Left ventricle myocardium inferior (tissue), 1 donor: ENCODE measurements at places on chromosomes 2 and 18. TPM values are rescaled to one million over a fixed set of nuclear protein-coding genes. Genes with fewer than 3 reads are reported as not detected.

- no peaks in the 10 kb centered on the region for H3K36me3 ChIP-seq
- H3K27me3 ChIP-seq, result no peaks in the 10 kb centered on the region
- no peak overlapping the region for H3K4me3 ChIP-seq
- DNase-seq, result no peak
- H3K4me1 ChIP-seq, result peaks cover 29% of the 10 kb centered on the region
Observed at GRCh38 chr2:168603439-168603961, 147.4 kb downstream of the CERS6 start.

GRCh38 chr2:61006486-61007105, 10.9 kb upstream of the PEX13 start:
- DNase-seq, result no peak
- H3K4me1 ChIP-seq, result no peaks in the 10 kb centered on the region
- no peak overlapping the region for H3K27ac ChIP-seq
- no peak overlapping the region for H3K4me3 ChIP-seq

The UGT1A6 gene
- not detected for total RNA-seq

- H3K4me1 ChIP-seq, result peaks cover 51% of the 10 kb centered on the region
- no peak for DNase-seq
- no peak overlapping the region for H3K27ac ChIP-seq
- H3K36me3 ChIP-seq, result no peaks in the 10 kb centered on the region
- no peaks in the 10 kb centered on the region for H3K27me3 ChIP-seq
Observed at GRCh38 chr2:43136876-43137275, 89.5 kb downstream of the ZFP36L2 start.

The RAMP1 gene
- 168 TPM for total RNA-seq

The FLACC1 gene
- total RNA-seq, result 11.8 TPM

GRCh38 chr2:25043241-25043867, 1.5 kb downstream of the EFR3B start:
- peak overlapping the region; percentile 96 for H3K4me3 ChIP-seq
- no peaks in the 10 kb centered on the region for H3K36me3 ChIP-seq
- H3K27ac ChIP-seq, result no peak overlapping the region
- no peak for DNase-seq
- no peaks in the 10 kb centered on the region for H3K27me3 ChIP-seq

DNA sequence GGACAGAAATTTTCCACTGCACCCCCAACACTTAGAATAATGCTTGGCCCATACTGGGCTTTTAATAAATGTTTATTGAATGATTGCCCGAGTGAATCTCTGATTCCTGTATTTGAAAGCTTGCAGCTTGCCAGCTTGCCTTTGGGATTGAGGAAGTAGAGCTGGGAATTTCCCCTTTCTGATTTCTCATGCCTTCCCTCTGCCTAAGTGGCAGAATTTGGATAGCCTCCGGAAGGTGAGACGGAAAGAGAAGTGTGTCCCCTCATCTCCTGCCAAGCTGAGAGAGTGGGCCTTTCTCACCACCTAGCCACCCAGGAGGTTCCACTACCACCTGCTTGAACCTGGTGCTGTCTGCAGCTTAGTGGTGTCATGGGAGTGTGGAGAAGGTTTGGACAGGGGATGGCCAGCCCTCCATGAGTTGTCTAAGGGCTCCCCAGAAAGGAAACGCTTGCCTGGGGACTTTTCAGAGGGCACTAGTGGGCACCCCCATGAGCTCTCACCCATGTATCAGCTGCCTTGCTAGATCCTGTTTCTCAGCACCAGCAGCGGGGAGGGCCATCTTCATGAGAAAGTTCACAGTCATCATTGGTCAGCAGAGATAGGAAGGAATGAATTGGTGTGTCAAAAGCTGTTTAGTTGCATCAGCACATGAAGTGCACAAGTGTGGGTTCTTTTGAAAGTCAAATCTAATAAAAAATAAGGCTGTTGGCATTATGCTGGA, 8.6 kb upstream of the NCOA1 start:
- H3K4me1 ChIP-seq, result no peaks in the 10 kb centered on the region
- H3K36me3 ChIP-seq, result no peaks in the 10 kb centered on the region
- H3K27me3 ChIP-seq, result no peaks in the 10 kb centered on the region

DNA sequence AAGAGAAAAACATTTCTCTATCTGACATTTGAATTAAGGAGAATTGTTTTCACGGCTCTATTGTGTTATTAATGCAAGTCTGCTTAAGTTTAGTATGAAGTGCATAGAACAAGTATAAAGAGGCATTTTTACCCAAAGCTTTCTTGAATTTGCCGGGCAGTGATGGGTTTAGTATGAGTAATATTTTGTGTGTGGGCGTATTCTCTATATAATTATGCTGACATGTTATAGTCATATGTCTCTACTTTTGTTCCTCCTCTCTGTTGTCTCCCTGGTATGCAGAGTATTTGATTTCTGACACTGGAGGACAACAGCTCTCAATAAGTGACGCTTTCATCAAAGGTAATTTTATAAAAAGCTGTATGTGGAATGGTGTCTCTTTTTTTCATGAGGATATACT, 45.9 kb downstream of the PIKFYVE start:
- peaks cover 14% of the 10 kb centered on the region for H3K4me1 ChIP-seq
- H3K36me3 ChIP-seq, result peaks cover 32% of the 10 kb centered on the region
- no peak overlapping the region for H3K27ac ChIP-seq
- DNase-seq, result no peak
- no peaks in the 10 kb centered on the region for H3K27me3 ChIP-seq

- no peak for DNase-seq
- no peaks in the 10 kb centered on the region for H3K36me3 ChIP-seq
- H3K27me3 ChIP-seq, result no peaks in the 10 kb centered on the region
Observed at GRCh38 chr2:122634256-122634655, 878.8 kb downstream of the TSN start.

DNA sequence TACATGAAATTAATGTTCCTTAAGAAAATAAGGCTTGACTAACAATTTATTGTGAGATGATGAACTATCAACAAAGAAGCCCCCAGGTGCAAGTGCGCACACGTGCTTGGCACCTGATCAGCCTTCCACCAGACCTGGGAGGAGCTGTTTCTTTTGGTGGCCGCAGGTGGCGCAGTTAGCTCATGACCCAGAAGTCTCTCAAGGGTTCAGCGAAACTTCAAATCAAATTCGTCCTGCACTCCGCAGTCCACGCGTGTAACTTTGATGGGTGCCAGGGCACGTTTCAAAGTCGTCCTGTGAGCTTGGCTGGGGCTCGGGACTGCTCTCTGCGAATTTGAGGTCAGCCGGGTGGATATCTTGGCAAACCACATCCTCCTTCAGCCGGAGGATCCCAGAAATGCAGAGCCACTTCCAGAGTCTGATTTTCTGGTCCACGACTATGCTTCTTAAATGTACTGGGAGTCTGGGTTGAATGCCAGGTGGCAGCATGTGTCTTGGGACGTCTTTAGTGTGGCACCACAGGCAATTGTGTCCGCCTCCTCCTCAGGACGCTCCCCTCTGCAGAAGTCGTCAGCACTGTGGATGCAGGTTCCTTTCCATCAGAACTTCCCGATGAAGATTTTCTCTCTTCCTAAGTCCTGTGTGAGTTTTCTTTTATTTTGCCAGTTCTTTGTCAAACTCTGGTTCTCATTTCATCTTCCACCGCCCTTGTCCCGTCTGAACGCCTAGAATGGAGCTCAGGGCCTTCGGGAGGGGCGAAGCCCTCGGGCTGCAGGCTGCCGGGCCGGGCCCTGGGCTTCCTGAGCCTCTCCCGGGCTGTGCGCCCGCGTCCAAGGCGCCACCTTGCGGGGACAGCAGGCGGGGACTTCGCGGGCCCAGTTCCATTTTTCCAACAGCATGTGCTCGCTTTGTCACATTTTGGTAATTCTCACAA, 61.3 kb upstream of the RAPGEF4 start:
- H3K4me3 ChIP-seq, result peak overlapping the region; percentile 24
- DNase-seq, result peak; percentile 50
- no peak overlapping the region for H3K27ac ChIP-seq
- H3K27me3 ChIP-seq, result no peaks in the 10 kb centered on the region
- no peaks in the 10 kb centered on the region for H3K36me3 ChIP-seq
- H3K4me1 ChIP-seq, result peaks cover 4% of the 10 kb centered on the region

DNA sequence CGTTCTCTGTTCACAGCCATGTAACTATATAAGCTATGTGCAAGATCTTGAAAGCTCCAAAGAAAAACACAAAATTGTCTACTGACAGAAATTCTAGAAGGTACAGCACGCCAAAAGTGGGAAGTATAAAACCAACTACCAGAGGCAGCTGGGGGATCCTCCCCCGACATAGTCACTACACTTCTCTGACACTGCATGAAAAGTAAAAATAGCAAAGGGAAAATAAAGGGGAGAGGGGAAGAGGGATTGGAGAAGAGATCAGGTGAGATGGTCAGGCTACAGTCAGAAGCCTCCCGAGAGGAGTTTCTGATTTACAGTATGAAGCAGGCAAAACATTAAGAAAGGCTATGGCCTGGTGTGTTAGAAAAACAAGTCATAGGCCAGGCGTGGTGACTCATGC, 39.8 kb upstream of the PCBP1 start:
- peaks cover 26% of the 10 kb centered on the region for H3K36me3 ChIP-seq
- H3K4me3 ChIP-seq, result no peak overlapping the region
- no peaks in the 10 kb centered on the region for H3K27me3 ChIP-seq

The CYTIP gene
- 0.82 TPM for total RNA-seq

The POTEC gene
- not detected for total RNA-seq

GRCh38 chr2:59959944-59960343, 593.5 kb downstream of the BCL11A start:
- H3K4me1 ChIP-seq, result no peaks in the 10 kb centered on the region
- DNase-seq, result no peak
- H3K4me3 ChIP-seq, result no peak overlapping the region

DNA sequence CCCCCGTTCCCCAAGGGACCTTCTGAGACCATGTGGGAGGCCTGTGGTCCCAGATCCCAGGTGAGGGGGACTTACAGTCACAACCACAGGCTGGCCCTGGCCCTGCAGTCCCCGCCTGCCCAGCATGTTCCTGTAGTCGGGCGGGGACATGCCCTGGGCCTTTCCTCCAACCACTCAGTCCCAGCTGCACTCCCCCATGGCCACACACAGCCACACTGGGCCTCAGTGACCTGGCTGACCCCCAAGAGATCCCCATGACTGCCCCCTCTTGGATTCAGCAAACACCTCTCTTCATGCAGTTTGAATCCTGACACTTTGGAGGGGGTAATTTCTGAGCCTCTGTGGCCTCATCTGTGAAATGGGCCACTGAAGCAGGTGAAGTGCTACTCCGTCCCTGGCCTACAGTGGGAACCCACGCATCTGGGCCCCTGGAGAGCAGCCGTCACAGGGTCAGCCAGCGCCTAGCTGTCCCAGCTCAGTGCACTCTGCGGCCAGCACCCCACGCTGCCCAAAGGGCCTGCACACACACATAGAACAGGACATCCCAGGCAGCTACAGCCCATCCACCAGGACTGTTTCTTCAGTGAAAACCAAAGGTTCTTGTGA, 12.7 kb upstream of the ARHGEF4 start:
- peaks cover 13% of the 10 kb centered on the region for H3K4me1 ChIP-seq
- H3K27ac ChIP-seq, result no peak overlapping the region
- H3K27me3 ChIP-seq, result peaks cover 11% of the 10 kb centered on the region
- no peak overlapping the region for H3K4me3 ChIP-seq

GRCh38 chr2:148955798-148956197, 80.8 kb downstream of the KIF5C start:
- DNase-seq, result no peak
- H3K4me1 ChIP-seq, result no peaks in the 10 kb centered on the region
- H3K4me3 ChIP-seq, result no peak overlapping the region
- H3K36me3 ChIP-seq, result no peaks in the 10 kb centered on the region
- no peak overlapping the region for H3K27ac ChIP-seq

DNA sequence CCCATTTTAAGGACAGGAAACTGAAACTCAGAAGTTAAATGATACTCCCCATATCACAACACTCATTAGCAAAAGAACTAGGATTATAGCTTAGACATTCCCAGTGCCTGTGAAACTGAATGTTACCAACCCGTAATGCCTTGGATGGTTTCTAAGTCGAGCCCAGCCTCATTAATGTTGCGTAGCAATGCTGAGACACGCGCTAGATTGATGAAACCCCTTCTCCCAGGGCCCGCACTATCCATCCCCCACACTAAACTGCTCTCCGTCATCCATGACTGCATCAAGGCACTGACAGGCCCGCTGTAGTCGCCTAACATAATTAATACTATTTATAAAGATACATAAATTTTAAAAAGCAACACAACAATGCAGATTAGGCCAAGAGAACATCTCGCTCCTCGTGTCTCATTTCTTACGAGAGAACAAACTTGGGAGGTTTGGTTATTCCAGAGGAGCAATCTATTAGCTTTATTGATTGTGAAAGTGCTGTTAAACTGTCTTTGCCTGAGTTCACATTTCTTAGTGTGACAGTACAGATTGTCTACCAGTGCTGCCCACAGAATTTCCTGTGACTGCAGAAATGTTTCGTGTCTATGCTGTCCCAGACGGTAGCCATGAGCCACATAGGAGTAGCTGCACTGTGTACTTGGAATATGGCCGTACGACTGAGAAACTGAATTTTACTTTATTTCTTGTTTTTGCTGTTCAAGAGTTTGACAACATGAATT, 312.2 kb upstream of the RAB12 start:
- peaks cover 3% of the 10 kb centered on the region for H3K4me1 ChIP-seq
- peaks cover 25% of the 10 kb centered on the region for H3K36me3 ChIP-seq
- H3K27me3 ChIP-seq, result no peaks in the 10 kb centered on the region
- no peak overlapping the region for H3K4me3 ChIP-seq
- no peak for DNase-seq

- no peaks in the 10 kb centered on the region for H3K4me1 ChIP-seq
- no peaks in the 10 kb centered on the region for H3K27me3 ChIP-seq
- DNase-seq, result no peak
- no peak overlapping the region for H3K4me3 ChIP-seq
- H3K27ac ChIP-seq, result no peak overlapping the region
Observed at GRCh38 chr2:132437852-132438669, 21.5 kb downstream of the GPR39 start.

DNA sequence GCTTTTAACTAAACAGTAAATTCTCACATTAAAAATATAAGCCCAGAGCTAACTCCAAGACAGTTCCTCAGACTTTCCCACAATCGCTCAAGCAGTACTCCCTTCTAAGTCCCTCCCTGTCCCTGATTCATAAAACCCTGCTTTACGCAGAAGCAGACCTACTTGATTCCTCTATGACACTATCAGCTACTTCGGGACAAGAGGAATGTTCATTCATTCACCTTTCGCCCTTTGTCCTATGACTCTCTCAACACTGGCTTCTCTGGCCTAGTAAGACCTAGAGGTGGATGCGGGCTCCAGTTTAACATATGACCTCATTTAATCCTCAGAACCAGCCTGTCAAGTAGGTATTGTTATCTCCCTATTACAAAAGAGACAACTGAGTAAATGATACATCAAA, 10.2 kb downstream of the LPIN2 start:
- H3K4me1 ChIP-seq, result peaks cover 30% of the 10 kb centered on the region
- H3K27ac ChIP-seq, result no peak overlapping the region
- DNase-seq, result no peak
- no peaks in the 10 kb centered on the region for H3K36me3 ChIP-seq
- no peaks in the 10 kb centered on the region for H3K27me3 ChIP-seq

The FSIP2 gene
- 0.05 TPM for total RNA-seq

DNA sequence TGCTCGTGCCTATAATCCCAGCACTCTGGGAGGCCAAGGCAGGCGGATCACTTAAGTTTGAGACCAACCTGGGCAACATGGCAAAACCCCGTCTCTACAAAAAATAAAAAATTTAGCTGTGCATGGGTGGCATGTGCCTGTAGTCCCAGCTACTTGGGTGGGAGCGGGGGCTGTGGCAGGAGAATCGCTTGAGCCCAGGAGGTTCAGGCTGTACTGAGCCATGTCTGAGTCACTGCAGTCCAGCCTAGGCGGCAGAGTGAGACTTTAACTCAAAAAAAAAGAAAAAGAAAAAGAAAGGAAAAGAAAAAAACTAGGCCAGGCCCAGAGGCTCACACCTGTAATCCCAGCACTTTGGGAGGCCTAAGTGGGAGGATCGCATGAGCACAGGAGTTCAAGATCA, 30.8 kb downstream of the TWSG1 start:
- no peaks in the 10 kb centered on the region for H3K4me1 ChIP-seq
- peaks cover 22% of the 10 kb centered on the region for H3K36me3 ChIP-seq
- H3K27ac ChIP-seq, result no peak overlapping the region
- DNase-seq, result no peak
- no peak overlapping the region for H3K4me3 ChIP-seq
